ENCODE measurements at places on chromosomes 11 and 22.

- DNase-seq: peak; percentile 87
These were observed 565 bp downstream of the GAS2L1 start for GRCh38 chr22:29306835-29307595.

- DNase-seq: peak; percentile 36
These were observed 19.1 kb downstream of the CYB5R2 start for GRCh38 chr11:7654195-7654705.

DNA sequence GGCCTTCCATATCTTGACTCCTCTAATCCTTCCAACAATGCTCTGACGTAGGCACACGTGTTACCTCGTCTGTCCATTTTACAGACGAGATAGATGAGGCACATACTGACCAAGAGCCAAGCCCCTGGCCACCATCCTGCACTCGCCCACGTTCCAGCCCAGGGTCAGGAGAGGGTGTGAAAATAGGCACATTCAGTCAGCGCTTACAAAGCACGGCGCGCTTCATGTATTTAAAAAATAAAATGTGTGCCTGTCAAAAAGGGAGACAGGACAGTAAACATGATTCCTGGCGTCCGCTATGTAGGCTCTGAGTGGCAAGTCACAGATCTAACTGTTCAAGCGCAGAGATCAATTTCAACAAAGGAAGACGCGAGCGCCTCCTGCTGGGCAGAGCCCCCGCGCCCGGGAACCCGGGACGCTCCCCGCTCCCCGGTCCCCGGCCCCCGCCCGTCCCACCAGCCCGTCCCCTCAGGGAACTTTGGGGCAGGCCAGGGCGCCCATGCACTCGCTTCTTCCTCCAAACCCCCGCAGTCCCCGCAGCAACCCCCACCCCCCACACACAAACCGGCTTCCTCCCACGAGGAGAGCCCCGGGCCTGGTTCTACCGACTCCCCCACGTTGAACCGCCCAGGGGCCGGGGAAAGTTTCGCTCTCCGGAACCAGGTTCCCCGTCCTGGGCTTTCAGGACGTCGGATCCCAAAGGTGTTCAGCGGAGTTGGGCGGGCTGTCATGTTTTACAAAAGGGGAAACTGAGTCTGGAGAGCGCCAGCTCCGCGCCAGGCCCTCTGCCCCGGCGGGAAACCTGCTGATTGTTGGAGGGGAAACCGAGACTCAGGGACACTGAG is 10.4 kb upstream of the C1QTNF6 start:
- peak; percentile 90 for DNase-seq

DNA sequence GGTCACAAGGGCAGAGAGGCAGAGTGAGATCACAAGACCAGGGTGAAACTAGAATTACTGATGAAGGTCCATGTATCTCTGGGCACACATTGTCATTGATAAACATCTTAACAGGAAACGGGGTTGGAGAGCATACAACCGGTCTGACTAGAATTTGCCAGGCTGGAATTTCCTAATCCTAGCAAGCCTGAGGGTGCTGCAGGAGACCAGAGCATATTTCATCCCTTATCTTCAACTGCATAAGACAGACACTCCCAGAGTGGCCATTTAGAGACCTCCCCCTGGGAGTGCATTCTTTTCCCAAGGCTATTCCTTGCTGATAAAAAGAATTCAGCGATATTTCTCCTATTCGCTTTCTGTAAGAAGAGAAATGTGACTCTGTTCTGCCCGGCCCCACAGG is 84.6 kb upstream of the IZUMO1R start:
- DNase-seq: no peak

GRCh38 chr11:75151346-75152047 is 590 bp downstream of the SLCO2B1 start:
- no peak for DNase-seq

- DNase-seq: no peak
These were observed 7.7 kb upstream of the PANX1 start for GRCh38 chr11:94120946-94121345.

GRCh38 chr22:31139866-31140716 is at the start of gene PLA2G3:
TSS of gene PLA2G3 (minus strand) at chr22:31140508. CDS start at chr22:31140354, 154 bp downstream.
- no peak for DNase-seq

GRCh38 chr11:17036666-17037658 is 22.7 kb upstream of the PLEKHA7 start:
- DNase-seq: no peak

GRCh38 chr11:73342633-73343032 is 33.6 kb upstream of the RELT start:
- no peak for DNase-seq

DNA sequence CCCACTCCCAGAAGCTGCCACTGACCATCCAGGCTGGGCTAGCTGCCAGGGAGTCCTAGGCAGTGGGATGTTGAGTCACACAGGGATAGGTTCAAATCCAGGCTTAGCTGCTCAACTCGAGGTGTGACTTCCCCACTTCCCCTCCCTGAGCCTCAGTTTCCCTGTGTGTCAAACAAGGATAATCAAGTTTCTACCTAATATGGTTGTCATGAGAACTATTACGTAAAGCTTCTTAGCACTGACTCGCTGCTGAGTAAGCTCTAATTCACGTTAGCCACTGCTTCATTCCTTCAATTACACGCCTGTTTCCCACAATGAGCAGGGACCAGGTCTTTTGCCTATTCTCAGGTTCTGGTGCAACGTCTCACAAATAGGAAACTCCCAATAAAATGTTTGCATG is 67.7 kb downstream of the SEZ6L start:
- no peak for DNase-seq

DNA sequence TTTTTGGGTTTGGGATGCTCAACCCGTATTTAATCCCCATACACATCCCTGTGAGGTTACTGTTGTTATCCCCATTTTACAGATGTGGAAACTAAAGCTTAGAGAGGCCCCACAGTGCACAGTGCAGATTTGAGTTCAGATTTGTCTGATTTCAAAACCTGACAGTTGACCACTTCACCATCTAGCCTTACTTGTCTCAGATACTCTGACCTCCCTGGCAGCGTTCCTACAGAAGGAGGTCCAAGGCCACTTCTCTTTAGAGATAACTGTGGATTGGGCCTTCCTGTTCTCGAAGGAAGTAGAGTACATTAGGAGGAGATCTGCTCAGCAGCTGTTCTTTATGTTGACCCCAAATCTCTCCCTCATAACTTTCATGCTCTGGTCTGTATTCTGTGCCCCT is 46.7 kb upstream of the CTTN start:
- no peak for DNase-seq

GRCh38 chr22:25375683-25376082 is 156.2 kb downstream of the CRYBB2 start:
- no peak for DNase-seq

GRCh38 chr11:115505175-115505574 is 960 bp upstream of the CADM1 start:
- no peak for DNase-seq

GRCh38 chr11:123233975-123234334 is 38.9 kb upstream of the CLMP start:
- no peak for DNase-seq

DNA sequence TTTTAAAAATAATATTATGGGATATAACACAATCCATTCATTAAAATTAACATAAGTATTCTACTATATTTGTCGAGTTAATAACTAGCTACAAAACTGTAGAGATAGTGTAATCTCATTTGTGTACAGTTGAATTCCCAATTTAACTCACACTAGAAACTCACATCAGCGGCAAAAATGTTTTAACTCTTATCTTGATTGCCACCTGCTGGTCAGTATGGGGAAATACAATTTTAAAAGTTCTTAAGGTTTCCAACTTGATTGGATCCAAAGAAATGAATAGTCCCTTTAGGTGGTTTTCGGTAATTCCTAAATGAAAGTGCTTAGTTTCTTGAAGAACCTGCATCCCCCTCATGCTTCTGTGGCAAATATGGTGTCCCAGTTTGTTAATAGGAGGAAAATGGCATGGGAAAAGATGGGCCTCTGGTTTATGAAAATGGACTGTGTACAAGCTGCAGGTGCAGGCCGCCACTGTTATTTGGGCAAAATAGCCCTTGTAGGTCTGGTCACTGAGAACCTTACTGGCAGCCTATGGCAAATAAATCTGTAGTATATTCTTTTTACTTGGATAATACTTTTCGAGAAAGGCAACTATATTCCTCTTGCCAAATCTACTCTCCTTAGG is 33.7 kb upstream of the SLC17A6 start:
- DNase-seq: no peak

- DNase-seq: no peak
These were observed 15.3 kb downstream of the TAB1 start for GRCh38 chr22:39414886-39415285.

DNA sequence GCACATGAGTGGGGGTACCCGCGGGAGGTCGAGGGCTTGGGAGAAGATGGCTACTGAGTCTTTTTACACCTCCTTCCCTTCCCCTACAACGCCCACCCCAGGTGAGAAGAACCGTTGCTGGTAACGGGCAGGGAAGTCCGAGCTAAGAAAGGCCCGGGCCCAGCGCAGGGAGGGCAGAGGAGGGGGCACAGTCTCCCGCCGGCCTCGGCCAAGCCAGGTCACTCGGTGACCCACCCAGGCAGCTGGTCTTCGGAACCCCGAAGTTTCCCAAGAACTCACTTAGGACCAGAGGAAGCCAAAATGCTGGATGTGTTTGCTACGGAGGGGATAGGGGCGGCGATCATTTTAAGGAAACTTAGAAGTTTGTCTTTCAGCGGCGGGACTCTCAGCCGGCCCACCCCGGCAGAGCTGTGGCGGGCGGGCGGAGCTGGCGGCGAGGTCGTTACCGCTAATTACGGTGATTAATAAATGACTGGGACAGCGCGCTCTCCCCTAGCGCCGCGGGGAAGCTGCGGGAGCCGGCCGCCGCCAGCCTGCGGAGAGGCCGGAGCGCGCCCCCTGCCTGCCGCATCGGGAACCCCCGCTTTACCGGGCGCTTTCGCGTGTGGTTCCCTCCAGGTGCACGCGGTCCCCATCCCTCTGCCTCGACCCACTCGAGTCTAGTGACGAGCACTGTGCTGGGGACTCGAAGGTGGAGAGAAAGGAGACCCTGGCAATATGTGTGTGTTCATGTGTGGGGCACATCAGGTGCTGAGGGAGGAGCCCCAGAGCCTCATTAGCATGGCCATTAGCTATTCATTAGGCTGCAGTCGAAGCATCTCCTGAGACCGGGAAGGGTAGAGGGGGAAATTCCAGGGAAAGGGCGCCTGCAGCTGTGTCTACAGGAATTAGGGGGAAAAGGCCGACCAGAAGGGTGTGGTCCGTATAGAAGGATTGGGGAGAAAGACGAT is 945 bp downstream of the ROBO3 start:
- no peak for DNase-seq

- no peak for DNase-seq
These were observed 48.8 kb downstream of the EXT2 start for GRCh38 chr11:44143987-44144909.

DNA sequence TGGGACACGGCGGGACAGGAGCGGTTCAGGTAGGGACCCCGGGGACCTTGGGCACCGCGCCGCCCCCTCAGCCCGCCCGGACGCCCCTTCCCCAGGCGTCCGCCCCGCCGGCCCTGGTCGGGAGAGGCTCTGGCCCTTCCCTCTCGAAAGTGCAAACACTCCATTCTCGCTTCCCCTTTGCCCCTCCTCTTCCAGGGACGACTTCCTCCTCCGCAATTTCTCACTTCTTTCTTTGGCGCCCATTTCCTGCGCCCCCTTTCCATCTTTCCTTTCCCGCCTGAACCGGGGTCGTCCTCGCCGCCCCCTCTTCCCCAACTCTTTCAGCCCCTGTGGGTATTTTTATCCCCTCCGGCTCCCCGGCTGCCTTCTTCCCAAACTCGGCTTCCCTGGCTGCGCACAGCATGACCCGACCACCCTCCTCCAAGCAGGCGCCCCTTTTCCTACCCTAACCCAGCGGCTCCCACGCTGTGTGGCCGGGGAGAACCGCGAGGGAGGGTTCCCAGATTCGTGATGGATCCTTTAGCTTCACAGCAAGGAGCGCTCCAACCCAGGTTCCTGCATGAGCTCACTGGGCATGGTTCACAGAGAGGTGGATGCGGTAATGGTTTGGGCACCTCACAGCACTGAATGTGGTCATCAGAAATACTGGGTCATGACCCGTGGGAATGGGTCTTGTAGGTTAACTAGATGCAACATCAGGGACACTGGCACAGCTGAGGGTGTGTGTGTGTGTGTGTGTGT is 689 bp downstream of the RAB39A start:
- DNase-seq: no peak

- no peak for DNase-seq
These were observed 2.8 kb upstream of the BCO2 start for GRCh38 chr11:112172362-112172994.

DNA sequence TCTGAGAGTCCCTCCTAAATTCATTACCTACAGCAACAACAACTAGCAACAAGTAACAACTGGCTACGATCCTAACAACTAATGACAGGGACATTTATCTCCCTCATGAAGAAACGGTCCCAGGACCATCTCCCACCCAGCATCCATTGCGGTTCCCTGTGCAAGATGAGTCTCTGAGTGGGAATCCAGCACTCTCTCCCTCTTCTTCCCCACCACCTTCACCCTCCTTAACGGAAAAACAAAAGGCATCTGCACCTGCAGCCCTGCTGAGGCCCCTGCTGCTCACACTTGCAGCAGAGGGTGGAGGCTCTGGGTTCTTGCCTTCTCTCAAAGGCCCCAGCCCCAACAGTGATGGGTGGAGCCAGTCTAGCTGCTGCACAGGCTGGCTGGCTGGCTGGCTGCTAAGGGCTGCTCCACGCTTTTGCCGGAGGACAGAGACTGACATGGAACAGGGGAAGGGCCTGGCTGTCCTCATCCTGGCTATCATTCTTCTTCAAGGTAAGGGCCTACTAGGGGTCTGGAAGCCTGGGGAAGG is at the start of gene CD3G:
Gene CD3G (plus strand): TSS at position 364 of the 535 bp plus-strand sequence. CDS start 80 bp downstream, at position 444.
- DNase-seq: no peak

DNA sequence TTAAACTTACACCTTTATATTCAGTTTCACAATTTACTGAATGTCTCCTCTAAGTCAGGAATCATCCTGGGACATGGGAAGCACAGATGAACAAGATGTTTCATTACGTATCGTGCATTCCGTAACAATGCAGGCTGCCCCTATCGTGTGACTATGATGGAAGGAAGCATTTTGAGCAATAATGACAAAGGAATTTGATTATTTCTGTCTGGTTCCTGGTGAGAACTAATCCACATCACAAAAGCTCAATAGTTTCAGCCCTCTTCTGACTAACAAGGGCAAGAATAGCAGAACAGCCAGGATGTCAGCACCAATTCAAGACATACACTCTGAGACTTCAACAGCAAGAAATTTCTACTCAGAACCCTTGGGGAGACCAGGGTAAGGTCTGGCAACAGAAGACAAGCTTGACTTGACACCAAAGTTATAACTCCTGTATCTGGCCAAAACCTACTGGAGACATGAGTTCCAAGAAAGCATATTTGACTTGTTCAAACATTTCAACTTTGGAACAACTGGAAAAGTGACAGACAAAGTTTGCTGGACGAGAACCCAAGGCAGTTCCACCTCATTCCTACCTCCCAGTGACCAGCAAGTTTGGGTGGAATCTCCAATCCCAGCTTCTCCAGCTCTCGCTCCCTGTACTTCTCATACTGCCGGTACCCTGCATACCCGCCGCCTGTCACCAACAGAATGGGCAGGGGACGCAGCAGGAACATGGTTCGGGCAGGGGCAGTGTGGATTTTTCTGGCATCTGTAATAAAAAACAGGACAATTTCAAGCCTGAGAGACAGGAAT is 14.3 kb downstream of the PISD start:
- no peak for DNase-seq

Data from left hindlimb (tissue), 1 donor.